CD4-positive, alpha-beta T cell treated with Interleukin-21 for 1 hour (primary cell): ENCODE measurements at places on chromosomes 6 and 20.

- DNase-seq = no peak
These were observed 90.2 kb downstream of the DST start for GRCh38 chr6:56552187-56553130.

DNA sequence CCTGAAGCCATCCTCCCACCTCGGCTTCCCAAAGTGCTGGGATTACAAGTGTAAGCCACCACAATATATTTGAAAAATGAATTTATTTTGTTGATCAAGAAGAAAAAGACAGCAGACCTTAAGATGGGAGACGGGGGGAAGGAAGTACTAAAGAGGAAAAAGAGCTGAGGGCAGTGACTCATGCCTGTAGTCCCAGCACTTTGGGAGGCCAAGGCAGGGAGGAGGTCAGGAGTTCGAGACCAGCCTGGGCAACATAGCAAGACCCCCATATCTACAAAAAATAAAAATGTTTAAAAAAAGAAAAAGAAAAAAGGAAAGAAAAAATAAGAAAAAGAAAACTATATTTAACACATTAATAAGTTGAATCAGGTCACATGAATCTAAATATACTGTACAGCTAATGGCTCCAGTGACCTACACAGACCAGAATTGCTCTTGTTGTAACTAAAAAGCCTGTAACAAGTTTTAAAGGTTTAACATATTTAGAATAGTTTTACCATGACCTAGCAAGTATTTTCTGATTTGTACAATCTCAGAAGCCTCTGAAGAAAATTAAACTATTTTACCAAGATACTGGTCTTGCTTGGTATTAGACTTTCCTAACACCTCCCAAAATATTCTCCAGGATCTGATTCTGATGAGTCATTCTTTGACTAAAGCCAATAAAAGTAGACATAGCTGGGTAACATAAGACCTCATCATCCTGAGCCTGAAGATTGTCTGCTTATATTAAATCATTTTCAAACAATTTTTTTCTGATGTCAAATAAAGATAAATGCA is 4.3 kb upstream of the AKIRIN2 start:
- DNase-seq = no peak

DNA sequence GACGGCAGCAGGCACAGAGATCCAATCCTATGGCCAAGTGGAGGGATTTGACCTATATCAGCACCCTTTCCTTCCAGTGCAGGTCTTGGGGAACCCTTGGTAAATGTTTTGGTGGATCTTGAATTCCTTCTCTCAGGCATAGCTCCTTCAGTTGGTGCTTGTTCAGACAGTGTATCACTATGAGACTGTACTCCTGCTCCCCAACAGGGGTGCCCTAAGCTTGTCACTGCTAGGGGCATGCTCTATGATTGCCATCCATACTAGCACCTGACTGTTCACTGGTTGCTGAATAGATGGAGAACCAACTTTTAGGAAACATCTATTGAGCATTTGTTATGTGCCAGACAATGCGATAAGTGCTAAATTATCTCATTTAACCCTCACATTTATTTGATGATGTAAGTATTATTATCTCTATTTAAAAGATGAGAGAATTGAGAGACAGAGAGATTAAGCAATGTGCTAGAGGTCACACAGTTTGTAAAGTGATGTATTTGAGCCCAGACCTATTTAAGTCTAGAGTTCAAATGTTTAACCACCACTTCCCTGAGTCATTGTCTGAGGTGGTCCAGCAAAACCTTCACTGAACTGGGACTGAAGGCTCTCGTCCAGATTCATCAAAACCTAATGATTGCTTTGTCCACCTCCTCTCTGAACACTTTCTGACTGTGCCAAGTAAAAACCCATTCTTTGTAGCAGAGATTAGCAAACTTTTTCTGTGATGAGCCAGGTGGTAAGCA is 34.3 kb downstream of the ADGRF1 start:
- no peak for DNase-seq

GRCh38 chr6:138655828-138656227 is 117.7 kb upstream of the CCDC28A start:
- no peak for DNase-seq

GRCh38 chr6:72461144-72461543 is 160.7 kb upstream of the KCNQ5 start:
- no peak for DNase-seq

DNA sequence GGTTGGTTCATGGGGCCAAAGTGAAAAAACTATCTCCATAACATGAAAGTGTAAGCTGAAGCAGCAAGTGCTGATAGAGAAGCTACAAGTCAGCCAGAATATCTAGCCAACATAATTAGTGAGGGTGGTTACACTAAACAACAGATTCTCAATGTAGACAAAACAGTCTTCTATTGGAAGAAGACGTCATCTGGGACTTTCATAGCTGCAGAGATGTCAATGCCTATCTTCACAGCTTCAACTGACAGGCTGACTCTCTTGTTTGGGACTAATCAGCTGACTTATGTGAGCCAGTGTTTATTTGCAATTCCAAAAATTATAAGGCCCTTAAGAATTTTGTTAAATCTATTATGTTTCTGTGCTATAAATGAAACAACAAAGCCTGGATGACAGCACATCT is 63.2 kb downstream of the GMDS start:
- DNase-seq = no peak

DNA sequence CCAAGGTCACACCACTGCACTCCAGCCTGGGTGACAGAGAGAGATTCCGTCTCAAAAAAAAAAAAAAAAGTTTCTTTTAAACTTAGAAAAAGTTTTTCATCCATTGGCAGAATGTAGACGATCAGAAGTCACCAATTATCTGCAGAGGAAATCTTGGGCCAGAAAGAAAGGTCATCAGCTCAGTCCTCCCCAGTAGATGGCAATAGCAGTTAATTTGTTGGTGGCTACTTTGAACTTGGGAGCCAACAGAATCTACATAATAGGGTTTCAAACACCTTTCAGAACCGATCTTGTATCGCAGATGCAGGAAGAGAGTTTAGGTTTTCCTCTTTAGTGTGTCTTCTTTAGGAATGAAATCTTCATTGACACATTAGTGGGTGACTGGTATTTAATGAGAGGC is 41.7 kb downstream of the LBP start:
- no peak for DNase-seq

DNA sequence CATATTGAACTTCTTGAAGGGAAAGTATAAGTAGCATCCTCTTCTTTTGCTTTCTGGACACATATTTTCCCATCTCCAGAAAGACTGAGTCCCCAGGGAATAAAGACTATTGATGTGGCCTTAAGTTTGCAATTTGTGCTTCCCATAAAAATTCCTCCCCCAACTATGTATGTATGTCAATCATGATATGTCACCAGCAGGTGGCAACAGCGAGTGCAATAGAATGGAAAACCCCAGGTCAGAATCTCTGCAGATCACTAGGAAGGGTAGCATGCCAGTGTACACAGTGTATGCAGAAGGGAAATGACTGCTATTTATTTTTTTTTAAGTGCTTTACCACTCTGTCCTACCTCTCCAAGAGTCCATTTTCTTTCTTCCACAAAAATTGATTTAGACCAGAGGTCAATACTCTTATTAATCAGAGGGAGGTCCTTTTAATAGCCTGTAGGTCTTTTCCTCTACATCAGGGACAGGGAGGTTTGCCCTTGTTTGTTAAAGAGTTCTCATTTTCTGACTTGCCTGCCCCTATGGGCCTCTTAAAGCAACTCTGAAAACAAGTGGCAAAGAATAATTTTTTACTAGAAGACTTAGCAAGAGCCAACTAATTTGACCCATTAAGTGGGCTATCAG is 61.4 kb downstream of the BMP2 start:
- DNase-seq = peak; percentile 16

GRCh38 chr6:56868687-56869086 is 86.2 kb upstream of the BEND6 start:
- no peak for DNase-seq

DNA sequence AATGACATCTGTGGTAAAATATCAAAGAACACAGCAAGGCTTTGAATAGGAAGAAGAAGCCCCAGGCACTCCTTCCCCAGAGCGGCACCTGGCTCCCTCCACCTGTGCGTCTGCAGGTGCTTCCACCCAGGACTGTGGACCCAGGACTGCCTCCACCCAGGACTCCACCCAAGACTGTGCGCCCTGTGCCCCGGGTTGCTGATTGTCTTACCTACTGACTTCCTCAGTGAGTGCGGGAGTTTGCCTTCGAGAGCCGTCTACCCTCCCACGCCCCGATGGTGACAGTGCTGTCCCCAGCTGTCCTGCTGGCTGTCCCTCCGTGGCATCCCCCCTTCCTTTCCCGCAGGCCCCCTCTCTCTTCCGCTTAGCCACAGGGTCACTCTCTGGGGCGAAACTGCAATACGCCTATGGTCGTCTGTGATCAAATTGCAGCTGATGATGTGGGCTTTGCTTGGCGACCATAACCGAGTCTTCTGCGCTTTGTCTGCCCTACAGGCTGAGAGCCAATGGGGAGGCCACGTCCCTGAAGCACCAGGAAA is 52.1 kb downstream of the IRF4 start:
- DNase-seq = no peak

DNA sequence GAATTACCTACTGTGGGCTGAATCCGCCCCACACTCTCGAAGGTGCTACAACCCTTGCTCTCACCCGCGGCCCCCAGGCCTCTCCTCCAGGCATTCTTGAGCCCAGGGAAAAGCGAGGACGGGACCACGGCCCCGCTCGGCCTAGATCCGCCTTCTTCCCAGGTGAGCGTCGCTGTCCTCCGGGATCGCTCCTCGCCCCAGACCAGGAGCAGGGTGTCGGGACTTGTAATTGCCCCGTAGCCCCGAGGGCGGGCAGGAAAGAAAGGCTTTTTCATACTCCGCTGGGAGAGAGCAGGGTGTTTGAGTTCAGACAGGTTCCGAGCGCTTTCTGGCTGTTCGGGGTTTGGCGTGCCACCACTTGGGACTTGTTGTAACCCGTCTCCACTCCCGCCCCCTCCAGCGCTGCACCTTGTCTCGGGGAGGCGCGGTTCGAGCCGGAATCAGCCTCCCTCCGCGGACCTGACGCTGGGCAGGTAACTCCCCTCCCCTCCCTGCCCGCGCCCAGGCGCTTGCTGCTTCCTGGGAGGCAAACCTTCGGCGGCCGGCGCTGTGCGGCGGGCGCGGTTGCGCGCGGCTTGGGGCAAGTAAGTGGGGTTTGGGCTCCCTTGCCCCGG is at the start of gene FAM83B:
Gene FAM83B (plus strand): TSS at position 529 of the 614 bp plus-strand sequence. CDS start 23,476 bp downstream, outside the sequence.
- no peak for DNase-seq

DNA sequence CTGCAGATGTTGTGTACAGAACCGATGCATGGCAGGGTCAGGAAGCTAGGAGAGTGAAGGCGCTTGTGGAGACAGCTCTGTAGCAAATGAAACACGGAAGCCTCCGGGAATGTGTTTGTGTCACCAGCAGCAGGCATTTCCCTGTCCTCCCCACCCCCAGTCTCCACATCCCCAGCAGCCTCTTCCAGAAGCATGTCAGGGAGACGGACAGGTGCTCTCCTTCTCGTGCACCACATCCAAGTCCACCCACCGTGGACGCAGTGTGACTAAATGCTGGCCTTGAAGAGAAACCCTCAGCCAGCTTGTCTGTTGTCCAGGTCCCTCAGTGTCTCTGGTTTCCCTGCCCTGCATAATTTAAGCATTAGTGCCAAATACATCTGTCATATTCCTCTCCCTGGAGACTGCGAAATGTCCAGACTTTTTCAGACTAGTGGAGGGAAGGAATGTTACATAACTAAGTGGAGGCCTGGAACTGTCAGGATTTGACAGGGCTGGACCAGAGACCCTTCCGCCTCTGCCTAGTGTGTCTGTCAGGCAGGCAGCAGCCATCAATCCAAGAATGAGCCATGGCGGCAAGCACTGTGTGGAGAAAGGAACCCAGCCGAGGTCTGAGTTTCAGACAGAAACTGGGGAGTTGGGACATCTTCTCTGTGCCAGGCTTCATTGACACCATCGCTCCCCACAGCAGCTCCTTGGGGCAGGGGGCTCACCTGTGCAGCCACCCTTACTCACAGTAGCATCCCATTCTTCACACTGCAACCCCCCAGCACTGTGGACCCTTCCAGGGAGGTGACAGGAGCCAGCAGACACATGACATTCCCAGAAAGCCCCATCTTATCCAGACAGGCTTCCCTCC is 26.6 kb upstream of the PI16 start:
- no peak for DNase-seq

GRCh38 chr20:10783707-10784553 is 110.1 kb upstream of the JAG1 start:
- DNase-seq = no peak
